RCC 7860 (cell line): ENCODE measurements at places on chromosomes 1 and 21.

DNA sequence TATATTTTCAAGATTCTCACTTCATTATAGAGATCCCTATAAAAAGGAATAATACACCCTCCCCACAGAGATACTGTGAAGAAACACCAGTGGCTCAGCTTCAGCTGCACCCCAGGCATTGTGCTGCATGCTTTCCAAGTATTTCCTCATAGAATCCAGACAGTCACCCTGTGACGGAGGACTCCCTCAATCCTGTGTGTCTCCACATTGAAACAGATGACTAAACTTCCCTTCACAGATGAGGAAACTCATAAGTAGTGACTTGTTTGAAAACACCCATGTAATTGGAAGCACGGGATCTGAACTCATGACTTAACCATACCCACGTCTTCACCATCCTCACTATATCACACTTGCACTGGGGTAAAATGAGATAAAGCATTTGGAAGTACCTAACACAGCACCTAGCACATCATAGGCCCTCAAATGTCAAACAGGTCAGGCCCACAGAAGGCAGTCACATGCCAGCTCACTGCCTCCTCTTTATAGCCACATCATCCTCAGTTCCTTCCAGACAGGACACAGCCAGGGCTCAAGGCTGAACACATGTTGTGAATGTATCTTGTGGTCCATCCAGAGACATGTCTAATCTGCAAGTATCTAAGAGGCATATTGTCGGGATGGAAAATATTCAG lies 55.2 kb downstream of the GPR161 start:
- DNase-seq: peak; percentile 48

DNA sequence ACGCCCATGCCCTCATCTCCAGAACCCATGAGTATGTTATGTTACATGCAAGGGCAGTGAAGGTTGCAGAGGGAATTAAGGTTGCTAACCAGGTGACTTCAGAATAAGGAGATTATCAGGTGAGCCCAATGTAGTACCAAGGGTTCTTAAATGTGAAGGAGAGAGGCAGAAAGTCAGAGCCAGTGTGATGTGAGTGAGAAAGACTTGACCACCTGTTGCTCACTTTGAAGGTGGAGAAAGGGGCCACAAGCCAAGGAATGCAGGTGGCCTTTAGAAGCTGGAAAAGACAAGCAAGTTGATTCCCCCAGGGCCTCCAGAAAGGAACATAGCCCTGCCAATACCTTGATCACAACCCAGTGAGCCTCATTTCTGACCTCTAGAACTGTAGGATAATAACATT lies 84.7 kb upstream of the CLDN14 start:
- no peak for DNase-seq

- DNase-seq: no peak
Observed at GRCh38 chr1:177729646-177730045, 240.2 kb downstream of the SEC16B start.

- peak; percentile 62 for DNase-seq
Observed at GRCh38 chr1:112251766-112252506, 144.1 kb upstream of the CTTNBP2NL start.

DNA sequence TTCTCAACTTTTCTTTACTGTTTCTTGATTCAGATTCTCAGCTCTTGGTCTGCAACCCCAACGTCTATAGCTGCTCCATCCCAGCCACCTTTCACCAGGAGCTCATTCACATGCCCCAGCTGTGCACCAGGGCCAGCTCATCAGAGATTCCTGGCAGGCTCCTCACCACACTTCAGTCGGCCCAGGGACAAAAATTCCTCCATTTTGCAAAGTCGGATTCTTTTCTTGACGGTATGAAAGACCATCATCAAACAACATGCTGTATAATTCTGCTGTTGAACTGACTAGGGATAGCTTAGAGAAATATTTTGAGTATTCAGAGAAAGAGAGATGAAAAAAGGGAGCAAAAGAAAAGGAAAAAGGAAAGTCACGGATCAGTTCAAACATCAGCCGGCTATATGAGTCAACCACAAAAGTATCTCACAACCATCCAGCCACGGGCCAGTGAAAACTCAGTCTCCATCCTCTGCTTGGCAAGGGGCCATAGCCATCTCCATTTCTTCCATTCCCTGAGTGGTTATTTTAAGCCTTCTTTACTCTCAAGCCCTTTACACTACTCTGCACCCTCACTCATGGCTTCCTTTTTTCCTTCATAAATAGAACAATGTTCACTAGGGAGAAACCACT lies 14.1 kb downstream of the DNASE2B start:
- DNase-seq: peak; percentile 69

- DNase-seq: no peak
Observed at GRCh38 chr1:155250246-155250632, 5.0 kb downstream of the ENTREP3 start.

DNA sequence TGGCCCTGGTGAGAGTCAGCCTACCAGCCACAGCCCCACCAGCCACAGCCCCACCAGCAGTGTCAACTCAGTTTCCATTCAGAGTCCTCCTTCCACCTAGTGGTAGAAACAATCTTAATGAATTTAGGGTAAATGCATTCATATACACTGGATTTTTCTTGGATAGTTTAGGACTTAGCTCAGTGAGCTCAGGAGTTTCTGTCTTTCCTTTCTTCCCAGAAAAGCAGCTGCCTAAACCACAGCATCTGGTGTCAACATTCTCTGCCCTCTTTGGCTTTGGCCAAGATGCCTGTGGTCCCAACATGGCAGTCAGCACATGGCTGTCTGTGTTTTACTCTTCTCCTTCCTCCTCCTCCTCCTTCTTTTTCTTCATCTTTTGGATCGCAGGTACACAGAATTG lies 94.0 kb downstream of the CLIC6 start:
- DNase-seq: no peak

- no peak for DNase-seq
Observed at GRCh38 chr1:209380420-209380819, 203.1 kb upstream of the CAMK1G start.

- DNase-seq: no peak
Observed at GRCh38 chr1:181803421-181803820, 258.1 kb downstream of the ZNF648 start.

DNA sequence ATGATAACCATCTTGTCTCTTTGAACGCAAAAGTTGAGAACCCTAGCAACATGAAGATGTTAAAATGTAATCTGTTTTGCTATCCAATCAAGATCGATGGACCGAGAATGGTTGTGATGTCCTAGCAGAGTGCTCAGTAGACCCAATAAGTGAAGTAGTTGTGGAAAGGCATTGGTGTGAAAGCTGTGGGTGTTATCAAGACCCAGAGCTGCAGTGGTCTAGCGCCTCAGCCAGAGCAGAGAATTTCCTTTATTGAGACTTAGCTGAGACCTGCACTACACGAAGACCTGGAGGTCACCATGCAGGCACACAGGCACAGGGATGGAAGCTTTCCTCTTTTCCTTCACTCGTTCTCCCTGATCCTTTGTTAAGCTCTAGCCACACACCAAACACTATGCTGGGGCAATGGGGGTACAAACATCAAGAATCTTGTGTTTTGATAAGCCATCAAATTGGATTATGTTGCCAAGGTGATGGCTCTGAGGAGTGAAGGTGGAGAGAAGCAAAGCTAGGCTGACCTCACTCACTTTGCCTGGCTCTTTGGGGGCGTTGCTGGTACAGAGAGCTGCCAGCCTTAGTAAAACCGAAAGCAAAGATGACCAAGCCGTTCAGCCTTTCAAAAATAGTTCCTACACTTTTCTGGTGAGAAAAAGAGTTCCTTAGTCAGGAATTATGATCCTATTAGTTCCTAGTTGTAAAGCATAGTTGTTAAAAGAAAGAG lies 24.1 kb downstream of the METTL13 start:
- DNase-seq: peak; percentile 8

- DNase-seq: no peak
Observed at GRCh38 chr1:222079566-222079965, 337.7 kb upstream of the DUSP10 start.

- no peak for DNase-seq
Observed at GRCh38 chr1:119632103-119632490, 16.0 kb downstream of the ZNF697 start.

GRCh38 chr1:218467101-218468072 lies 122.3 kb downstream of the TGFB2 start:
- no peak for DNase-seq

- DNase-seq: no peak
Observed at GRCh38 chr1:239805851-239806772, 285.6 kb upstream of the FMN2 start.

DNA sequence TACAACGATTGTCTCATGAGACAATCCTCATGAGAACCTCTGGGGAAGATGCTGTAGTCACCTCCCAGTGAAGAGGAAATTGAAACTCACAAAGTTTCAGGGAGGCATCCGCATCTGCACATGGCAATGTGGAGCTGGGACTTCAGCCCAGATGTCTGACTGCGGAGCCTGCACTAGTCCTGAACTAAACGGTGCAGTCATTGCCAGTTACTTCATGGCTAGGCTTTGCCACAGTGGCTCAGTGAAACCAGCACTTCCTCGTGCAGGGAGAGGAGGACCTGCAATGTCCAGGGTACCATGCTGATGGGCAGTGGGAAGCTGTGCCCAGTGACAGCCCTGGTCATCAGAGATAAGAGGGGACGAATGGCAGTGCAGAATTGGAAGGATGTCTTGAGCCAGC lies 40.7 kb upstream of the ETS2 start:
- DNase-seq: no peak

GRCh38 chr1:169326261-169326955 lies 41.2 kb downstream of the NME7 start:
- peak; percentile 8 for DNase-seq

DNA sequence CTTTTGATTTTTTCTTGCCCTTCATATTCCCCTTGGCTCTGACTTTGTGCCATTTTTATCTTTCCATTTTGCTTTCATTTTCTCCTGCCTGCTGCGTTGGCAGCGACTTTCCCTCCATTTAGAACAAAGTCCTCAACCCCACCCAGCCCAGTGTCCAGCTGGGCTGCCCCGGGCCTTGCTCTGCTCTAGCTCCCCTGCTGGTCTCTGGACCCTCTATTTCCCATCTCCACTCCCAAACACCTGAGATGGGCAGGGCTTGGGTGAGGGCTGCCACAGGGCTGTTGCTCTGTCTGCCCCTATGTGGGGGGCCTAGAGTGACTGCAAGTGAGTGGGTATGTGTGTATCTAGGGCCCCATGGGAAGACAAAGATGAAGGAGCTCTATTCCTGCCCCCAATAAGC lies 7.3 kb upstream of the ADAM15 start:
- no peak for DNase-seq

DNA sequence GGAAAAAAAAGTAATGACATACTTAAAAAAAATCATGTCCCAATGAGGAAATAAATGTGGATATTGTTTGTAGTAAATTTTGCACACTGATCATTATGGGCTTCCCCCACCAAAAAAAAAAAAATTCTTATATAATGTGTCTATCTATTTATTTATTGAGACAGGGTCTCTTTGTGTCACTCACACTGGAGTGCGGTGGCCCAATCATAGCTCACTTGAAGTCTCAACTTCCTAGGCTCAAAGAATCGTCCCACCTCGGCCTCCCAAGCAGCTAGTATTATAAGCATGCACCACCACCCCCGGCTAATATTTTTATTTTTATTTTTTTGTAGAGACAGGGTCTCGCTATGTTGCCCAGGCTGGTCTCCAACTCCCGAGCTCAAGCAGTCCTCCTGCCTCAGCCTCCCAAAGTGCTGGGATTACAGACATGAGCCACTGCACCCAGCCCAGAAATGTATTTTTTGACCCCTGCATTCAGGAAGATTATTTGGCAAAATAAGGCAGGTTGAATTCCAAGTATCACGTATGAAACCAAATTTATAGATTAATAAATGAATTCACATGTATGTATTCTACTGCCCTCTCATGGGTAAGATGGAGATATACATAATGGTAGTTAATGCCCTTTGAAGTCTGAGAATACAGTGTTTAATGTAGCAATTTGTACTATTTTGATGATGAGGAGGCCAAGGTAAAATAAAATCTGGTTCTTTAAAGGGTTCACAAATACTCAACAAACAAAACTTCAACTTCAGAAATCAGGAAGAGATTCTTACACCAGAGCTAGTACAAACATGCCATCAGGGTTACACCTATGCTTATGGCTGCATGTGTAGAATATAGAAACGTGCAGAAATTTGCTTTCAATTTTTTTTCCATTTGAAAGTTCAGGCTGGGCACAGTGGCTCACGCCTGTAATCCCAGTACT lies 1.4 kb upstream of the DENND2C start:
- DNase-seq: no peak

- no peak for DNase-seq
Observed at GRCh38 chr1:110554871-110555801, 36.2 kb upstream of the KCNA10 start.

- DNase-seq: no peak
Observed at GRCh38 chr1:198245379-198245778, 88.6 kb downstream of the NEK7 start.

DNA sequence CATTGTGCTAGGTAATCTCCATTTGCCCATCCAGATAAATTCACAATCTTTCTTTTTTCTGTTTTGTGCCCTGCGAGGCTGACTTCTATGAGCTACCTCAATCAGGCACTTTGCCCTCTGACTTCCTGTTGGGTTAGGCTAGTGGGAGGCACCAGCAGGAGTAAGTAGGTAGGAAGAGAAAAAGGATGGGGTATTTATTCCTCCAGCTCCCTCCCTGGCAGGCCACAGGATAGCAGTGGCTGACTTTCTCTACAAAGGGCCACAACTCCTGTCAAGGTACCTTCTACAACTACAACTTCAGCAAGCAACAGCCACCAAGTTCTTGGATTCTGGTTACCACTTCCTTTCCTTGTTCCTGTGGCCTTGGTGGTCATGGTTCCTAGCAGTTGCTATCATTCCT lies 18.8 kb upstream of the GORAB start:
- DNase-seq: no peak

DNA sequence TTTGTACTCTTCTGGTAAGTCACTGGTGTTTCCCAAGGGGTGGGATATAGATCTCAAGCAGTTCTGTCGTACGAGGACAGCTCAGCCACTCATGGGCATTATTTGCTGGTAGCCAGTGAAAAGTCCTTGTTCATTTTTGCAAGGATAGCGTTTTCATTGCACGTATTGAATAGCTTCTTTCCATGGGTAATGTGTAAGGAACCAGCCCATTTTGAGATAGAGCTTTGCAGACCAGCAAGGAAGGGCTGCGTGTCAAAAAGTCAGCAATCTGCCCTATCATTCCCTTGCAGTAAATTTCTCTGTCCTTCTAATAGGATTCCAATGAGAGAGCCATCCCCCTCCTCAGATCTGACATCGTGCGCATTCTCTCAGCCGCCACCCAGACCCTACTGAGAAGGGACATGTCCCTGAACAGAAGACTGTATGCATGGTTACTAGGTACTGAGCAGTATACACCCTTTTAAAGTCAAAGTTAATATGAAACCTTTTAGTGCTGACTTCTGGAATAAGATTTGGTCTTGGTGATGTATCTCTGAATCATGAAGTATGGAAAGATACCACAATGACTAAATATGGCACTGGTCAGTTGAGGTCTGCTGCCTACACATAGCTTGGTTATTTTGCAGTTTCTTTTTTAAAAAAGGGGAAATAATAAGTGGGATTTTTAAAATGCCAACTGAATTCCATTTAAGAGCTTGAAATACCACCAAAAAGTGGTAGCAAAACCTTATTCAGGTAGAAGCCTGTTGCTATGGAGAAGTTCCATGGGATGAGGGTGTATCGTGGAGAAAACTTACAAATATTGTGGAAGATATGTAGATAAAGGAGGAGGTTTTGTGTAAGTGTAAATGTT lies 55.3 kb downstream of the DOP1B start:
- peak; percentile 100 for DNase-seq
